ENCODE measurements at places on chromosomes 16 and 17. TPM values are rescaled to one million over a fixed set of nuclear protein-coding genes. Genes with fewer than 3 reads are reported as not detected.

GRCh38 chr17:78812855-78813254, 27.8 kb downstream of the USP36 start:
- no peak overlapping the region for H3K4me3 ChIP-seq
- no peaks in the 10 kb centered on the region for H3K4me1 ChIP-seq
- H3K36me3 ChIP-seq, result no peaks in the 10 kb centered on the region
- no peak for DNase-seq
- no peak overlapping the region for H3K27ac ChIP-seq

Gene HLF
- total RNA-seq, result 54.3 TPM

Gene LITAFD
- total RNA-seq, result not detected

- no peak overlapping the region for H3K27ac ChIP-seq
- no peaks in the 10 kb centered on the region for H3K36me3 ChIP-seq
- H3K4me3 ChIP-seq, result no peak overlapping the region
- DNase-seq, result no peak
- no peaks in the 10 kb centered on the region for H3K4me1 ChIP-seq
Observed at GRCh38 chr17:40810494-40810893, 10.7 kb upstream of the KRT28 start.

- H3K36me3 ChIP-seq, result no peaks in the 10 kb centered on the region
- H3K27ac ChIP-seq, result peak overlapping the region; percentile 89
- H3K27me3 ChIP-seq, result no peaks in the 10 kb centered on the region
- peaks cover 1% of the 10 kb centered on the region for H3K4me1 ChIP-seq
- H3K4me3 ChIP-seq, result peak overlapping the region; percentile 99
- DNase-seq, result peak; percentile 20
Observed at GRCh38 chr17:39400547-39401411, 647 bp downstream of the FBXL20 start.

- H3K27ac ChIP-seq, result no peak overlapping the region
- H3K36me3 ChIP-seq, result no peaks in the 10 kb centered on the region
Observed at GRCh38 chr17:44416558-44417289, 27.3 kb upstream of the ITGA2B start.

DNA sequence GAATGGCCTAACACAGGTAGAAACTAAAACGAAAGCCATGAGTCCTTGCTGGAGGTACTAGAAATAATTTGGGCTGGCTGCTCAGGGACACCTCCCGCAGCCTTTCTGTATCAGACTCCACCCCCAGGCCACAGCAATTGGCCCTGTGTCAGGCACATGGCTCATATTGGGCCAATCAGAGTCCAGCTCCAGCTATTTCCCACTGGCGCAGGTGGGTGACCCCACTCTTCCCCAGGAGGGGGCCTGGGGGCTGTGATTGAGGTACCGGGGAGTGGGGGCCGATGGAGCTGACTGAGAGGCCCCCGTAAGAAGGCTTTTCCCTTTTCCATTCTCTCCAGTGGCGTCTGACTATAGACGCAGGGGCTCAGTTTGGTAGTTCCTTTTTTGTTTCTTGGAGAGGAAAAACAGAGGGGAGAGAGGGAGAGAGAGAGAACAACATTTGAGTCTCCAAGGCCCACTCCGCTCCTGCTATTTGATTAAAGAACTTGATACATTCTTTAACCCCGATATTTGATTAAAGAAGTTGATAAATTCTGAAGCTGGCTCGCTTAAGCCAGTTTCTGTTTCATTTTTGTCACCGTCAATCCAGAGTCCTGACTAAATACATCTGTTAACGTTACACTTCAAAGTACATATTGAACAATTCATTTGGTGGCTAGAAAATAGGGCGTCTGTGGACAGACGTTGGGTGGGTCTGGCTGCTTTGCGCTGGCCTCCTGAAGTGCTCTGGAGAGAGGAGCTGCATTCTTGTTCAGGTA, 26.3 kb downstream of the FOXL1 start:
- no peaks in the 10 kb centered on the region for H3K27me3 ChIP-seq
- no peak for DNase-seq
- H3K36me3 ChIP-seq, result no peaks in the 10 kb centered on the region
- no peak overlapping the region for H3K4me3 ChIP-seq
- H3K27ac ChIP-seq, result no peak overlapping the region
- no peaks in the 10 kb centered on the region for H3K4me1 ChIP-seq

- DNase-seq, result no peak
- no peaks in the 10 kb centered on the region for H3K27me3 ChIP-seq
- no peak overlapping the region for H3K27ac ChIP-seq
- no peaks in the 10 kb centered on the region for H3K4me1 ChIP-seq
- no peaks in the 10 kb centered on the region for H3K36me3 ChIP-seq
- no peak overlapping the region for H3K4me3 ChIP-seq
Observed at GRCh38 chr17:61733021-61733420, 130.3 kb downstream of the BRIP1 start.

Gene TBC1D3C
- not detected for total RNA-seq

Gene MAPK8IP3
- 58.1 TPM for total RNA-seq

Measured in ovary (tissue), 10 donors.